ENCODE measurements at places on chromosomes 2 and 18.

DNA sequence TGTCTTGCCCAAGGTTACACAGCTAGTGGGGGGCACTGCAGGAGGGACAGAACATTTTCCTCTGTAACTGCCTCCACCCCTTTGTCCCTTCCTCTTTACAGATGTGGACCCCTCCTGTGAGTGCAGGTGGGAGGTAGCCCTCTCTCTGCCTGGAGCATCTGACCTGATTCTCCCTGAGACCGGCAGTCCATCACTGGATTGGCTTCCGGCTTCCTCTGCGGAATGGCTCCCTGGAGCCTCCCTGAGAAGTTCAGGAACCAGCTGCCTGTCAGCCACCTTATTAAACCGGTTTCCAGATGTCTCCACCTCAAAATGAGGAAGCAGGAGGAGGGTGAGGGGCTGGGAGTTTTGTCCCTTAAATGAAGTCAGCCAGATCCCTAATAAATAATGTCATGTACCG is 67.3 kb upstream of the TNP1 start:
- DNase-seq, result no peak

GRCh38 chr2:80545420-80546210 is 241.1 kb upstream of the LRRTM1 start:
- no peak for DNase-seq

DNA sequence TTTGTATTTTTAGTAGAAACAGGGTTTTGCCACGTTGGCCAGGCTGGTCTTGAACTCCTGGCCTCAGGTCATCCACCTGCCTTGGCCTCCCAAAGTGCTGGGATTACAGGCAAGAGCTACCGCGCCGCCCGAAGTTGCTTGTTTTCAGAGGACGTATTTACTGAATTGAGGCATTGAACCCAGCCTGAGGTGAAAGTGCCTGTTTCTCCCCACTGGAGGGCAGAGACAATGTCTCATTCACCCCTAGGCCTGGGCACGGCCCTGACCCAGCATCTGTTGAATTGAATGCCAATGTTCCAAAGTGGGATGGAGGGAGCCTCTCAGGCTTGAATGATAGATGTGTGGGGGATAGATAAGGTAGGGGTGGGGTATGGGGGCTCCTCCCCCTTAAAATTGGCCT is 4.5 kb upstream of the TMBIM1 start:
- no peak for DNase-seq

DNA sequence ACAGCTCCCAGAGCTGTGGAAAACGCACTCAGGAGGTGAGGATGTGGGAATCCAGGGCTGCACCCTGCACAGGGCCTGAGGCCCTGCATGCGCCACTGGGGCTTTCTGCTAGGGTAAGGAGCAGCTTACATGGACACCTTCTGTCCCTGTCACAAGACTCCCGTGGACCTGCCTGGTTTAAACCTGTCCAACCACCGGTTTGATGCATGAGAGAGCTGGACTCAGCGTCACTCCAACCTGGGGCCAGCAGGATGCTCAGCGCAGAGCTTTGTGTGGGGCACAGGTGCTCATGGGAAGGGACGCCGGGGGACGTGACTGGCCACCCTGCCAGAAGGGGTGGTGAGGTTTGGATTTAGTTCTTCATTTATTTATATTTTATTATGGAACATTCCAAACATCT is 24.2 kb downstream of the SNORC start:
- no peak for DNase-seq

DNA sequence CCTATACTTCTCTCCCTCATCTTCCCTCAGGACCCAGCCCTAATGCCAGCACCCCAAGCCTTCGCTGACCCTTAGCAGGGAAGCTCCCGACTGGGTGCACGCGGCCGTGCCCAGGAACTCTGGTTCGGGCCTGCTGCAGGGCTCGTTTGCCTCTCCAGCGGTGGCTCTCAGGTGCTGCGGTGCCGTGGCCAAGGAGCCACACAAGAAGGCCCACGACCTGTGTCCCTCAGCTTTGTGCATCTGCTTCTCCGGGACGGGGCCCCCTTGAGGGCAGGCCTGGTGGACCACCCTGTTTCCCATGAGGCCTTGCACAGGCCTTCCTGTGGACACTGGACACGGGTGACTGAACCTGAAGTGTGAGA is 17.7 kb downstream of the BOK start:
- DNase-seq, result no peak

DNA sequence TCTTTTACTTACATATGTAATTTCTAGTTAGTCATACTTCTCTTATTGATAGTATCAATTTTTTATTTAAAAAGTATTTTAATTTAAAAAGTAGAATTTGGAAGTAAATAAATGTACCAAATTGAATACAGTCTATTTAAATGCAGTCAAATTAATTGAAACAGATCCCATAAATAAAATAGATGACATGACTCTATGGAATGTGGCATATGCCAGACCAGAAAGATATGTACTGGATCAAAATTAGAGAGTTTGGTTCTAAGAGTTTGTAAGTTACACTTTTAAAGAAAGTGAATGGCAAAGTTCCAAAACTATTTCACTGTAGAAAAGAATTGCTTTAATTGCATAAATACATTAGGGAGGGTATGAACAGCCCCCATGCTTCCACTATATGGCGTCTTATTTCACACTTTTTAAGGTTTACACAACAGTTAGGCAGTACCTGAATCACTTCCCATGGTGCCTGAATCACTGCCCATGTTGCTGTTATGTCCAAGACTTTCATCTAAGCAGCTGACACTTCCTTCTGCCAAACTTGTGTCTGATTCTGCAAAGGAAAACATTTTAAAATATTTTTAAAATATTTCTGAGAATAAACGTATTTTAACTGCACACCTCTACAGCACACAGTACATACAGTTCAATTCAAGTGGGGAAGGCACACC is 25.2 kb downstream of the IFIH1 start:
- DNase-seq, result no peak

- DNase-seq, result no peak
These were observed 814.6 kb downstream of the SLC4A3 start for GRCh38 chr2:220442012-220442411.

DNA sequence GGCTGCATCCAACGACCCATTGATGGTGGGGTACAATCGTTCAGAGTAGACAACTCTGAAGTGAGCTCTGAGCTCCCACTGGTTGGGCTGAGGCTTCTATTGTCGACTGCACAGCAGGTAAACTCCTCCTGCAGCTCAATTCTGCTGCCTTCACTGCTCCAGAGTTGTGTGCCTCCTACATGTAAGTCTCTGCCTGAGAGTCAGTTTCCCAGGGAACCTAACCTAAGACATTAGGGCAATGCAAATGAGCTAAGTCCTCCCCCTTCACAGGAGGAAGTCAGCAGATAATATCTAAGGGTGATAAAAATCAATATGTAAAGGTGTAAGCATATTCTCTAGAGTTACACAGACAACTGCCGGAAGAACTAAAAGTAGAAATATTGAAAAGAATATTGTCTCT is 22.5 kb upstream of the ACYP2 start:
- DNase-seq, result no peak

DNA sequence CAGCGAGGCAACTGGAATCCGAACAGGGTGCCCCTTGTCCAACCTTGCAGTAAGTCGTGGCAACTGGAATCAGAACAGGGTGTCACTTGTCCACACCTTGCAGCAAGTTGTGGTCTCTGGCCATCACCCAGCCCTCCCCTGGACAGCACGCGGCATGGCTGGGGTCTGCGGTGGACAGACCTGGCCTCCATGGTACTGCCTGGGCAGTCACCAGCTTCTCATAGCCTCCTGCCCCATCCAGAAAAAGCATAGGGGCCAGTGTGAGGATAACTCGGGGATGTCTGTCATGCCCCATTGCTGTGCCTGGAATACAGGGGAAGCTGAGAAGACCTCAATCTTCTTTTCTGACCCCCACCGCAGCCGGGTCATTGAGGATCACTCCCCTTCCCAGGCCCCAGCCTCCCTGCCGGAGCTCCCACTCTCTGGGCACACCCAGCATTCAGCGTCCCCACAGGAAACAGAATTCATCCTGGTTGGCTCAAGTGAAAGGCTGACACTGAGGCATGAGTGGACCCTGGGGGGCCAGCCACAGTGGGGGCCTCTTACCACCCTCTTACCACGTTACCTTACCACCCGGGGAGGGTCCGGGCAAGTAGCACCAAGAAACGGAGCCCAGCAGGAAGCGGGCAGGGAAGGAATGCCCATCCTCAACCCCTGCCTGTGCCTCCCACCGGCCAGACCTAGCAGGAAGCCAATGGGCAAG is 68.0 kb upstream of the RAB6C start:
- DNase-seq, result no peak

DNA sequence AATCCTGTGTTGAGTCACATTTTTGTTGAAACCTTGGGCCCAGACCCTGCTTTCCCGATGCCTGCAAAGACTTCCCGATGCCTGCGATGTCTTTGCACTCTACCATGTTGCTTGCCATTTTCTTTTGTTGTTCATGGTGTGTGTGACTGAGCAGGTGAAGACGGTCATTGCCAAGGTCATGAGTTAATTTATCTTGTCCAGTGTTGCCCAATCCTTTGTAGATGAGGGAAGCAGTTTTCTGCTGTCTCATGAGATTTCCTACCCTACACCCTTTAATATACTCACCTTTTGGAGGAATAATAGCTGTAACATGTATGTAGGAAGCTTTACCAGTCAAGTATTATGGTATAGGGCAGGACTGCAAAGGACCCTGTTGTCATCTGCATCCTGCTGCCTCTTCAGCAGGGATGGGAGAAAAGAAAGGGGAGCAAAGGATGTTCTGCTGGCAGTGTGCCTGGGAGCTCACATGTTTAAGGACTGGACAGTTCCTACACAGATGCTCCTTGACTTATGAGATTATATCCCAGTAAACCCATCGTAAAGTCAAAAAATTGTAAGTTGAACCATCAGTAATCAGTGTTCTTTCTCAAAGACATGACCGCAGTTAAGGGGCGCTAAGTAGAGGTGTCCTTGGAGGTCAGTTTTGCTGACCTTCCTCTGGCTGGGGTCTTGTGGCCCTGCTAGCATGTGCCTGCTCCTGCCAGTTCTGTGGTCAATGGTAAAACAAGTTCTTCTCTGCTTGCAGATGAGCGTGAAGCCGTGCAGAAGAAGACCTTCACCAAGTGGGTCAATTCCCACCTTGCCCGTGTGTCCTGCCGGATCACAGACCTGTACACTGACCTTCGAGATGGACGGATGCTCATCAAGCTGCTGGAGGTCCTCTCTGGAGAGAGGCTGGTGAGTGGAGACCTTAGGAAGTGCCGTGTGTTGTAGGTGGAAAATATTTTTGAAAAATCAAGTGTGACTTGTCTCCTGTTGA is 124.8 kb upstream of the EML6 start:
- no peak for DNase-seq

- DNase-seq, result no peak
These were observed 61.5 kb upstream of the TWIST2 start for GRCh38 chr2:238786379-238786778.

DNA sequence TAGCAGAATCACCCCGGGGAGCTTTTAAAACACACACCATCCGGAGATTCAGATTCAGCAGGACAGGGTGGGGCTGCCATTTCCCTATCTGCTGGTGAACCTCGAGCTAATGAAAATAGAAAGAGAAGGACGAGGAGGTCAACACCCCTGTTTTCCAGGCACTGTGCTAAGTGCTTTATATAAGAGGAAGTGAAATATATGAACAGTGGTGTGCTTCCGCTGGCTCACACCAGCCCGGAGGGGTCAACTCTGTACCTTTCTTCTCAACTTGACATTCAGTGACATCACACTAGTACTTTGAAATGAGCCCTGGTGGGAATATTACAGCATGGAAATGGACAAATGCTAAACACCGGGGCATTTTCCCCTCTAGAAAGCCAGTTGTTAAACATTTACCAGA is 108.3 kb upstream of the LTBP1 start:
- no peak for DNase-seq

Measured in NCI-H1092 treated with DMSO at 0.1 percent for 48 hours (cell line).